Sciatic nerve (tissue), 2 donors: ENCODE measurements at places on chromosomes 16 and 17.

- no peak for DNase-seq
Observed at GRCh38 chr17:53186001-53186400, 636.7 kb upstream of the KIF2B start.

- DNase-seq: no peak
Observed at GRCh38 chr17:50972577-50972976, 106.4 kb upstream of the TOB1 start.

DNA sequence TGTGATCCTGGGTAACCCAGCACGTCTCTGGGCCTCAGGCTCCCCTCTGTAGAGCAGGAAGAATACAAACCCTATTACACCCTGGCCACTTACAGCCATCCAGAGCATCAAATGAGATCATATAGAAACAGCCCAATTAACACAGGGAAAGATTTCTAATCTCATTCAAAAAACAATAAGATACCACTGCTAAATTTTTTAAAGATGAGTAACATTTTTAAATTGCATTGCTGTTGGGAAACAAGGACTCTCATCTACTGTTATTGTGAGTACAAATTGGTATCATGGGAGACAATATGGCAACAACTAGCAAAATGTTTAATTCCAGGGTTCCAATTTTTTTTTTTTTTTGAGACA, 41.1 kb downstream of the SRL start:
- DNase-seq: no peak

GRCh38 chr16:66103211-66103610, 263.3 kb upstream of the CDH5 start:
- no peak for DNase-seq

GRCh38 chr16:29951625-29952365, 10.1 kb upstream of the TMEM219 start:
- DNase-seq: no peak

DNA sequence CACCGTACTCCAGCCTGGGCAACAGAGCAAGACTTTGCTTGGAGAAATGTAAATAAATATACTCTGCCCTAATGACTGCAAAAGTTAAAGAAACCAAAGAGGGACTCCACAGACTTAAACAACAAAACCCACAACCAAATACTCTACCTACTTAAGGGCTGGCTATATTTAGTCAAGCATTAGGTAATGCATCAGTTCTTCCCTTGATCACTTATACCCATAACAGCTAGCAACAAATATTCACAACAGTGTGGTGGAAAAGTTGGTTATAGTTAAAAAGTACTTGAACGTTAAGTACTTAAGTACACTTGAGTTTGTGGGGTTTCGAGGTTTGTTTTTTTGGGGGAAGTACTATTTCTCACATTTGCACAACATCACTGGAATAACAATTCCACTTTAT, 5.4 kb upstream of the HEXIM2 start:
- DNase-seq: no peak

GRCh38 chr16:79687249-79688130, 87.0 kb upstream of the MAF start:
- DNase-seq: no peak

GRCh38 chr16:71885261-71885650, 1.3 kb upstream of the ZNF821 start:
- no peak for DNase-seq

DNA sequence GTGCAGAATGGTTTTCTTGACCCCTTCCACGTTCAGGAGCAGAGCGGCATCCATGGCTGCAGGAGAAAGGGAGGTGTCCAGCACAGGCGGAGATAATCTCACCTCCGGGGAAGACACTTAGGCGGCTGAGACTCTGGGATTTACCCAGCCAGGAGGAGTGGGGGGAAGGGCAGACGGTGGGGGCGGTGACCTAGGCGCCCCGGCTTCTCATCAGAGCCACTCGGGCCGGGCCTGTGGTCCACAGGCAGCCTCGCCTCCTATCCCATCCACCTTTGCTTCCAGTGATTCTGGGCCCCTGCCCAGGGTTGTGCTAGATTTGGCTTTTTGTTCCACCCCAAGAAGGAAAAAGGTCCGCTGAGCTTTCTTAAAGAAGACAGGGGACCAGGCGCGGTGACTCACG, at the start of gene AIPL1:
Gene AIPL1 (minus strand): TSS at position 71 of the 400 bp plus-strand sequence. CDS start 17 bp downstream, at position 54.
- no peak for DNase-seq

GRCh38 chr16:85523602-85524364, 89.3 kb upstream of the GSE1 start:
- no peak for DNase-seq

- no peak for DNase-seq
Observed at GRCh38 chr16:53219371-53219770, 164.6 kb downstream of the CHD9 start.

- no peak for DNase-seq
Observed at GRCh38 chr17:66834426-66834918, 445 bp upstream of the CACNG5 start.
